ENCODE measurements at places on chromosomes 13 and 19.

GRCh38 chr19:18173054-18173571 lies 500 bp upstream of the IFI30 start:
- no peaks in the 10 kb centered on the region for H3K36me3 ChIP-seq
- H3K4me1 ChIP-seq: peaks cover 24% of the 10 kb centered on the region
- peak overlapping the region; percentile 72 for H3K4me3 ChIP-seq
- DNase-seq: no peak
- peaks cover 3% of the 10 kb centered on the region for H3K27me3 ChIP-seq

- DNase-seq: no peak
- no peaks in the 10 kb centered on the region for H3K4me1 ChIP-seq
- H3K4me3 ChIP-seq: no peak overlapping the region
- H3K36me3 ChIP-seq: no peaks in the 10 kb centered on the region
- H3K27me3 ChIP-seq: no peaks in the 10 kb centered on the region
These were observed 14.8 kb upstream of the MTUS2 start for GRCh38 chr13:28805193-28805819.

- peaks cover 17% of the 10 kb centered on the region for H3K4me1 ChIP-seq
- H3K4me3 ChIP-seq: no peak overlapping the region
- peak; percentile 76 for DNase-seq
- peaks cover under 1% of the 10 kb centered on the region for H3K36me3 ChIP-seq
These were observed 20.0 kb downstream of the TICAM1 start for GRCh38 chr19:4811328-4812131.

DNA sequence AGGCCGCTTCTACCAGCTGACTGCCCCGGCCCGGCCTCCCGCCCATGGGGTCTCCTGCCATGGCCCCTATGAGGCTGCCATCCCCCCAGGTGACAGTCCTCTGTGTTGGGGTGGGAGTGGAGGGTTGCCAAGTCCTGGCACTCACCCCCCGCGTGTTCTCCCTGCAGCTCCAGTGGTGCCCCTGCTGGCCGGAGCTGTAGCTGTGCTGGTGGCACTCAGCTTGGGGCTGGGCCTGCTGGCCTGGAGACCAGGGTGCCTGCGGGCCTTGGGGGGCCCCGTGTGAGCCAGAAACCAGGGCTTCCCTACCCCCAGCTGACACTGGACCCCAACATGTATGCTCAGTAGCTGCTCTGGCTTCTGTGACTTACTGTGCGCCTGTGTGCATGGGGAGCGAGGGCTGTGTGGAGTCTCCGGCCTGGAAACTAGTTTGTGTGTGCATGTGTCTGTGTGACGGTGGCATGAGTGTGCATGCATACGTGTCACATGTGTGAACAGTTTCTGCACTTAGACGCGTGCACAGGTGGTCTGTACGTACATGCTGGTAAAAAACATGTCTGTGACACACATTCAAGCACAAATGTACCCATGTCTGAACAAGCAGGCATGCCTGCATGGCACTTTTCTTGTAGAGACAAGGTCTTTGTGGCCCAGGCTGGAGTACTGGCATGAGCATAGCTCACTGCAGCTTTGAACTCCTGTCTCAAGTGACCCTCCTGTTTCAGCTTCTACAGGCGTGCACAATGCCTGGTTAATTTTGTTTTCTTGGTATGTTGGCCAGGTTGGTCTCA lies 4.9 kb downstream of the ACP4 start:
- H3K4me1 ChIP-seq: no peaks in the 10 kb centered on the region
- H3K27me3 ChIP-seq: no peaks in the 10 kb centered on the region
- H3K27ac ChIP-seq: no peak overlapping the region
- H3K4me3 ChIP-seq: no peak overlapping the region
- DNase-seq: no peak

DNA sequence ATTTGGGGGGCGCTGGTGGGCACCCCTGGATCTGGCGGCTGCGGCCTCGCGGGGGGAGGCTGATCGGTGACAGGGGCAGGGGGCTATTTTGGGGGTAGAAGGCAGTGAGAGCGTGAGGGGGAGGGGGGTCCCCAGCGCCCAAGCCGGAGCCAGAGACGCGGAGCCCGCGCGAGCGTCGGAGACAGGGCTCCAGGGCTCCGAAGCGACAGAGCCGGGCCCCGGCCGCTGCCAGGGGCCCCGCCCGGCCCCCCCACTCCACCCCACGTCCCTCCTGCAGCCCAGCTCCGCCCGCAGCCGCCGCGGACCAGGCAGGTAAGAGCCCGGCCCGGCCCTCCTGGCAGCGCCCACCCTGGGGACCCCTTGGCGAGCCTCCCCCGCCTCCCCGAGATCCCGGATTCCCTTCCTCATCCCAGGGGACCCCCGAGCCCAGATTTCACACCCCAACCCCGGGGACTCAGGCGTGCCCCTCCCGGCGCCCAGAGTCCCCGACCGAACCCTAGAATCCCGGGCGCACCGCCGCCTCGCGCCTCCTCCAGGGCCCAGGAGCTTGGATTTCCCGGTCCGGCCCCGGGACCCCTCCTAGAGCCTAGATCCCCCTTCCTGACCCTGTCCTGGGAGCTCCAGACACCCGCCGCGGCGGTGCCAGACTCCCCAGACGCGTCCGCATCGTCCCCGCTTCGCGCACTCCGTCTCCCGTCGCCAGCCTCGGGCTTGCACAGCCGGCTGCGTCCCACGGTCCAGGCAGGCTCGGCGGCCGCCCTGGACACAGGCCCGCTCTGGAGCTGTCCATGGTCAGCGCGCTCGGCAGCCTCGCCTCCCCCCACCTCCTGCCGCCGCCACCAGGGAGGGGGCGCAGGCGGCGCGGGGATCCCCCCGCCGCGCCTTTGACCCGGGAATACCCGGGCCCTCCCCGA lies at the start of gene PPFIA3:
Gene PPFIA3 (plus strand): TSS at position 134 of the 914 bp plus-strand sequence. CDS start 8,330 bp downstream, outside the sequence.
- H3K4me1 ChIP-seq: peaks cover 37% of the 10 kb centered on the region
- peaks cover 10% of the 10 kb centered on the region for H3K27me3 ChIP-seq
- no peaks in the 10 kb centered on the region for H3K36me3 ChIP-seq
- H3K27ac ChIP-seq: peak within 1 kb of the TSS; percentile 96

- DNase-seq: no peak
- H3K36me3 ChIP-seq: no peaks in the 10 kb centered on the region
- H3K4me1 ChIP-seq: no peaks in the 10 kb centered on the region
These were observed 174.4 kb downstream of the NUFIP1 start for GRCh38 chr13:44814836-44815235.

GRCh38 chr19:49427339-49427738 lies 2.2 kb downstream of the GFY start:
- peaks cover 15% of the 10 kb centered on the region for H3K4me1 ChIP-seq
- peaks cover 17% of the 10 kb centered on the region for H3K27me3 ChIP-seq
- no peak overlapping the region for H3K27ac ChIP-seq
- H3K36me3 ChIP-seq: no peaks in the 10 kb centered on the region
- no peak overlapping the region for H3K4me3 ChIP-seq

GRCh38 chr19:7858109-7858770 lies 15.9 kb downstream of the PRR36 start:
- no peaks in the 10 kb centered on the region for H3K36me3 ChIP-seq
- DNase-seq: no peak
- no peaks in the 10 kb centered on the region for H3K27me3 ChIP-seq
- peaks cover 29% of the 10 kb centered on the region for H3K4me1 ChIP-seq
- no peak overlapping the region for H3K4me3 ChIP-seq

DNA sequence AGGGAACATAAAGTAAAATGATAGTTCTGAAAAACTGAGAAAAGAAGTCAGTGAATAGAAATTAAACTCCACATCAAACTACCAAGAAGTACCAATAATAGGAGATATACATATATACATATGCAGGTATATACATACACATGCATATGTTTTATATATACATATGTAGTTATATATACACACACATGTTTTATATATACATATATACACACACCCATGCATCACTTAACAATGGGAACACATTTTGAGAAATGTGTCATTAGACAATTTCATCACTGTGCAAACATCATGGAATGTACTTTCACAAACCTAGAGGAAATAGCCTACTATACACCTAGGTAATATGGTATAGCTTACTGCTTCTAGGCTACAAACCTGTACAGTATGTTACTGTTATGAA lies 626.8 kb upstream of the PCDH9 start:
- no peak overlapping the region for H3K27ac ChIP-seq
- no peak for DNase-seq
- no peak overlapping the region for H3K4me3 ChIP-seq
- no peaks in the 10 kb centered on the region for H3K36me3 ChIP-seq
